IMR-90 (cell line): ENCODE measurements at places on chromosomes 2 and 18. TPM values are rescaled to one million over a fixed set of nuclear protein-coding genes. Genes with fewer than 3 reads are reported as not detected.
A peak's percentile ranks its signal among the peaks of the same experiment; 100 is the strongest.

GRCh38 chr2:39501412-39501811 lies 64.3 kb upstream of the MAP4K3 start:
- no peak for DNase-seq

DNA sequence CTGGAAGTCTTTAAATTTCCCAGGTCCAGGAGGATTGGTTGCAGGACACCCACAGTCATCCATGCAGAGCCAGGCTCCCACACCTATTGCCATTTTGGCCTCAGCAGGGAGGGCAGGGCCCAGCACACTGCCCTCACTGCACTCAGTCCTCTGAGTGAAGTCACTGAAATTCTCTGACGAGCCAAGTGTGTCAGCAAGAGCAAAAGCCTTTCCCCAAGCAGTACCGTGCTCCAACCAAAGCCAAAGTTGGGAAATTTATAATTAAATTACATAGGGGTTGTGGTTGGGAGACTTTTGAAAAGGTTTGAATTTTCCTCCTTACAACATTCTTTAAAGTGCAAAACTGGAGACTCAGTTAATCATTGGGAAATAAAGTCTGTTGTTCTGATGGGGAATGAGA lies 98.5 kb upstream of the CD226 start:
- DNase-seq: no peak

DNA sequence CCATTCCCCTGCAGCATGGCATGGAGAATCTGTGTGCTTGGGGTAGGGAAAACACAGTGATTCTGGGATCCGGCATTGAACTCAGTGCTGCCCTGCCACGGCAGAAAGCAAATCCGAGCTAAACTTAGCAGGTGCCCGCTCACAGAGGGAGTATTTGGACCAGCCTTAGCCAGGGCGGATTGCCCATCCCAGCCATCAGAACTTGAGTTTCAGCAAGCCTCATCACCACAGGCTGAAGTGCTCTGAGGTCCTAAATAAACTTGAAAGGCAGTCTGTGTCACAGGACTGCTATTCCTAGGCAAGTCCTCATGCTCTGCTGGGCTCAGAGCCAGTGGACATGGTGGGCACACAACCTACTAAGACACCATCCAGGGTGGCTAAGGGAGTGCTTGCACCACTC lies 86.2 kb upstream of the YPEL5 start:
- no peak for DNase-seq

GRCh38 chr2:239946562-239946863 lies 78.6 kb downstream of the NDUFA10 start:
- DNase-seq: no peak

- DNase-seq: peak; percentile 27
These were observed 10.1 kb upstream of the SULT1C2 start for GRCh38 chr2:108278631-108279030.

- no peak for DNase-seq
These were observed 32.8 kb downstream of the ZBTB7C start for GRCh38 chr18:48376406-48376805.

DNA sequence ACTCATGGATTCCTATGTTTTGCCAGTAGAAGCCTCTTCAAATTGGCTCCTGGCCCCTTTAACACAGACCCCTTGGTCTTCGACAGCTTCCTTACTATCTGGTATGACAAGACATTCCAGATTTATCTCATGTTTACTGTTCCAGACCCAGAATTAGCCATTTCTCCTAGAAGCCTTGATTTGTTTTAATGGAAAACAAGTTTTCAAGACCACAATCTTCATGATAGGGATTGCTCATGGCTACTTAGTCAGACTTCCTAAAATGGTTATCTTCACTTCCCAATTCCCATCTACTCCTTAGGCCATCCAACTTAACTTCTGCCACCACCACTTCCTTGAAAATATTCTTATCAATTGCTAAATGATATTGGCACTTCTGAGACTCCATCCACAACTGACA lies 63.2 kb downstream of the TTC32 start:
- peak; percentile 39 for DNase-seq

DNA sequence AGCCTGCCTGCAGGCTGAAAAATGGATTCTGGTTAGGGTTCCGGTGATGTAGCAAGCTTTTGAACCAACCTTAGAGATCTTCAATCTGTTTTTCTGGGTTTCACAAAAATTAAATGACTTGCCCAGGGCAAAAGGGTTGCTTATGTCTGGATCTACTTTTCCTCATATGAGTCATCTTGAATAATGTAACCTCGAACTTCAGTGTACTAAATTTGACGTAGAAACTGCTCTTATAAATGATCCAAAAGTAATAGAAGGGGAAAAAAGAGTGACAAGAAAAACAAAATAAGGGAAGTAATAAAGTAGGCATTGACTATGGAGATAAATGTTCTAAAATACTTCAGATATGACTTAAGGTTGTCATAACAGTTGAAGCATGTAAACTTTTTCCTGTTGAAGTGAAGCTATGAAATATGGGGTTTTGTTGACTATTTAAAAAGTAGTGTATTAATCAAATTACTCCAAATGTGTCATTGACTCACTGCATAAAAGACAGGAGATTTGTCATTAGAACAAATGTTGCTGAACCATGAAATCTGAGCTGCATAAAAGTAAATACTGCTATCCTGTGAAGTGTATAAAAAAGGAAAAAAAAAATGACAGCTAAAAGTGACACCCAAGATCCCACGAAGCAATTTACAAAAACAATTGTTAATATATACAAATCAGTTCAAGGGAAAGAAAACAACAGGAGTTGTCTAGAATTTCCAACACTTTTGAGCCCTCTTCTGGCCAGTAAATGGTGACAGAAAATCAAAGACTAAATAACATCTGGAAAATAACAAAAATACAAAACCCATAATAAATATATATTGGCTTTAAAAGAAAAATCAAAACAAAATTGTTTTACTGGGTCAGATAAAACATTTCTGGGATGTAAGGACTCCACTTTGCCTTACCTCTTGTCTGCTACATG lies 103.6 kb upstream of the SERPINE2 start:
- peak; percentile 81 for DNase-seq

- DNase-seq: peak; percentile 20
These were observed 586 bp downstream of the FNDC4 start for GRCh38 chr2:27494284-27494943.

GRCh38 chr2:240588669-240589068 lies 2.1 kb downstream of the CAPN10 start:
- DNase-seq: no peak

GRCh38 chr2:239983004-239983778 lies 42.0 kb downstream of the NDUFA10 start:
- DNase-seq: no peak

GRCh38 chr2:11720752-11721151 lies 25.7 kb upstream of the LPIN1 start:
- DNase-seq: no peak

DNA sequence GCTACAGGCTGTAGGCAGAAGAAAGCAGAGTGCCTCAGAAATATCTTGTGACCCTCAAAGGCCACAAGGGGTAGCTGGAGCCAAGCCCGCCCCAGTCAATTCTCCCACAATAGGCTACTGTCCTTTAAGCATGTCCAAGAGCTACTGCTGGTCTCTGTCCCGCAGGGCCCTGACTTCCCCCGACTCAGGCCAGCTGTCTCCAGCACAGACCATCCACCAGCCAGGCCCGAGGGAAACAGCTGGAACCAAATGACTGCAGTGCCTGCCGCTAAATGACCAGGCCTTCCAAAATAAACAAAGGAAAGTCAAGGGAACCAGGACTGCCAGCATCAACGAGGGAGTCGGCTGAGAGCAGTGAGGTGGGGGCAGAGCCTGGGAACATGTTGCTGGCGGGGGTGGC lies 36.7 kb downstream of the MCFD2 start:
- peak; percentile 84 for DNase-seq

- no peak for DNase-seq
These were observed 68.4 kb downstream of the ORC4 start for GRCh38 chr2:147952118-147952517.

- DNase-seq: no peak
These were observed 97.1 kb downstream of the MAPK4 start for GRCh38 chr18:50656841-50657470.

DNA sequence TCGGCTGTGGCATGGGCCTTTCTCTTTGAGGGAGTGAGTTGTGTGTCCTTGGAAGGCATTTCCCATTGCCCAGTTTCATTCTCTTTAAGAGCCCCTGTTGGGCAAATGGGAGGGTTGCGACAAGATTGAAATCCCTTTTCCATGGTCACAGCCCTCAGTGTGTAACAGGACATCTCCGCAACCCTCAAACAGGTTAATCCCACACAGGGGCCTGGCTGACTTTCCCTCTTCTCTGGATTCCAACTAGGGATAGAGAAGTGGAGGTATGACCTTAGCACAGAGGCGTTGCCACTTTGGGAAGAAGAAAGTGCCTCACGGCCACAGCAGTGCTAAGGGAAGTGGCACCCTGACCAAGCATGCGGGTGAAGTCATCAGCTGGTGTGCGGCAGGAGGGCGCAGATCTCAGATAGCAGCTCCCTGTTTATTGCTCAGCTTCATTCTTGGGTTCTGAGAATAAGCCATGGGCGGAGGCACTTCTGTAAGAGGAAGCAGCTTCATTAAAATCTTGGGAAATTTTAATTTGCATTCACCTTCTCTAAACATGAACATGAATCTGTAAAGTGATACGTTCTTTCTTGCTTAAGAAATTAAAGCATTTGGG lies 256.5 kb downstream of the GBX2 start:
- DNase-seq: no peak

GRCh38 chr2:55838653-55839052 lies 84.9 kb downstream of the EFEMP1 start:
- no peak for DNase-seq

GRCh38 chr2:134301099-134301927 lies 47.4 kb downstream of the MGAT5 start:
- DNase-seq: peak; percentile 70

- no peak for DNase-seq
These were observed 45.0 kb downstream of the EMILIN2 start for GRCh38 chr18:2891526-2892431.

DNA sequence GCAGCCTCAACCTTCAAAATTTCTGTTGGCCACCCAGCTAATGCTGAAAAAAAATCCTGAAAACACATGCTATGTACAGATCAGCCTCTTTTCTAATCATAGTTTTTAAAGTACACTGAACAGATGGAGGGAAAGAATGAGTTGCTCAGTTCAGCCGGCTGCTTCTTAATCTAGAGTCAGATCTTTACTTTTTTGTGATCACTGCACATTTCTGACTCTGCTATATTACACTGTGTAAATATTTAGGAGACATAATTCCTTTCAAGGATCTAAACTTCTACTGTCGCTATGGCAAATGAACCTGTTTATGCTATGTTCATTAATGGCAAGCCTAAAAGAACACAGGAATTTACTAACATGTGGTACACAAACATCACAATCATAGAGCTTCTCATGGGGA lies 114.2 kb downstream of the SRBD1 start:
- DNase-seq: peak; percentile 7

DNA sequence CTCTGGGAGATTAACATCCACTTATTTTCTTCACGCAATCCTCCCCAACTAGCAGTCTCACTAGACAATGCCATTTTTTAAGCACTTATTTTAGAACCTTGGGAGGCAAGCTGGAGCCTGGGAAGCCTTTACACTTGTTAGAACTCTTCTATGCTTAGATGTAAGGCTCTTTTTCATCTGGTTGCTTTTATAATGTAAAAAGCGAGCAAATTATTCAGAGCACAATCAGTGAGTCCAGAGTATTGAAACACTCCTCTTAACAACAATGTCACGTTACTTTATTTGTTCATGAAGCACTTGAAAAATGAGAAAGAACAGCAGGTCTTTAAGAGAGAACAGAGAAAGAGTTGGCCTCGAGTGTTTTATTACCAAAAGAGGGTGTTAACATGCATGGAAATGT lies 84.1 kb upstream of the SLC8A1 start:
- DNase-seq: no peak

GRCh38 chr2:110853516-110853915 lies 121.1 kb downstream of the ACOXL start:
- DNase-seq: peak; percentile 12

DNA sequence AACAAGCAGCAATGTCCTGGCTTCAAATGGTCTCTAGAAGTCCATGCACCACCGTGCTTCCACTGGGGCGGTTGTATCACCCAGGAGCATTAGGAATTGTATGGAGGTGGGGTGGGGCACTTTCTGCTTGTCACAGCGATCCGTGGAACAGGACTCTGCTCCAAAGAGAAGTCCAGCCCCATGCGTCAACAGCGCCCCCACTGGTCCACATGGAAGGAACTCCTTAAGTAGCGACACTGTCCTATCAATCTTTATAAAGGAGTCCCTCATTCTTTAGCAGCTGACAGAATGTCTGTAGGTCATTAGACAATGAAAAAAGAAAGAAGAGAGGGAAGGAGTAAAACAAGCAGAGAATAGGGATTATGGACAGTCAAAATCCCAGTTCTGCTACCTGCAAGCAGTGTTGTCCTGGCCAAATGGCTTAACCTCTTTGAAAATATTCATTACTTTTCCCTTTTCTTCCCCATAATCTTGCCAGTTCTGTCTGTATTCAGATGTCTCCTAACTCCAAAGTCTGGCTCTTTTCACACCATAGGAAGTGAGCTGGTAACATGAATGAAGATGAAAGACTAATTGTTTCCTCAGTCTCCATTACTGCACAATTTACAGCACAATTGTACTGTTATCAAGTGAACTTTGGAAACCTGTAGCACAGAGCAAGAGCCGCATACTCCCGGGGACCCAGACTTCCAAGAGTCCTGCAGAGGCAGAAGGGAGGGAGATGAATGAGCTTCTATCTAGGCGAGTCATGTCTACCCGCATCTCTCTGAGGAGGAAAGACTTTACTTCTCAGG lies 9.9 kb downstream of the NFE2L2 start:
- peak; percentile 52 for DNase-seq

DNA sequence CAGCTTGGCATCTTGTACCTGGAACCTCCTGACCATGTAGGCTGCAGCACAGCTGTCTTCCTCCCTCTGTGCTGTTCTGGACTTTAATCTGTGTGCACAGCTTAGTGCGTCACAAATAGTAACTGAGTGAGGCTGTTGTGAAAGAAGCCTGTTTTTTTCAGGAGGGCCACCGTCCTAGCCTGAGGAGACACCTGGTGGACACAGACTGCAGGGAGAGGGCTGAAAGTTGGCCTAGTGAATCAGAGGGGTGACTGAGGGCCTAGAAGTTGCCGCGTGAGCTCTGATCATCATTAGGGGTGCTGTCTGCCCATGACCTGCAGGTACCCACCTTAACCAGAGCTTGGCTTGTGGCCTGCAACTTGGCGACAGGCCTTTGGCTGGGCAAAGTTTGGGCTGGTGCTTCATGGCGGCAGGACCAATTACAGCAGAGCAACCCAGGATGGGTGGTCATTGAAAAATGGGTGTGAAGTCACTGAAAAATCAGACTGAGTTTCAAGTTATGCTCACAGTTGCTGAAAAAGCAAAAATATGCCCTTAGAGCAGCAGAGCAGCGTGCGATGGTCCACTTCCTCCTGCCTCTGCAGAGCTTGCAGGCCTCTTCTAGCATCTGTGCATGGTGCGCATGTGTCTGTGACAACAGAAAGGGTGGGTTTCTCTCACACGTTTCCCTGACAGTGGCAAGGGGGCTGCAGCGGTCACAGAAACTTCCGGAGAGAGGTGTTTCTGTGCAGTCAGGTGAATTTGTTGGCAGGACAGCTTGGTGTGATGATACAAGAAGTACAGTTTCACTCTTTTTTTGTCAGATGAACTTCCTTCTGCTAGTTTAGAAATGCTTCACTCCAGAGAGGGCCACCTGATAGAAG lies 9.6 kb downstream of the GDF7 start:
- DNase-seq: no peak

- DNase-seq: no peak
These were observed 228.1 kb upstream of the PXDN start for GRCh38 chr2:1972422-1972821.

RAMP1 gene
- total RNA-seq: 15.8 and 19.2 TPM in 2 replicates

CPS1 gene
- 18.6 and 20.1 TPM in 2 replicates for total RNA-seq

SP9 gene
- total RNA-seq: not detected in 2 replicates

TMEM163 gene
- not detected in 2 replicates for total RNA-seq

FOXD4L1 gene
- total RNA-seq: not detected in 2 replicates
